ENCODE measurements at places on chromosomes 2 and 18.

- DNase-seq: no peak
Observed at GRCh38 chr2:134368009-134368817, 114.3 kb downstream of the MGAT5 start.

GRCh38 chr2:4029081-4029480 is 325.7 kb downstream of the DCDC2C start:
- no peak for DNase-seq

DNA sequence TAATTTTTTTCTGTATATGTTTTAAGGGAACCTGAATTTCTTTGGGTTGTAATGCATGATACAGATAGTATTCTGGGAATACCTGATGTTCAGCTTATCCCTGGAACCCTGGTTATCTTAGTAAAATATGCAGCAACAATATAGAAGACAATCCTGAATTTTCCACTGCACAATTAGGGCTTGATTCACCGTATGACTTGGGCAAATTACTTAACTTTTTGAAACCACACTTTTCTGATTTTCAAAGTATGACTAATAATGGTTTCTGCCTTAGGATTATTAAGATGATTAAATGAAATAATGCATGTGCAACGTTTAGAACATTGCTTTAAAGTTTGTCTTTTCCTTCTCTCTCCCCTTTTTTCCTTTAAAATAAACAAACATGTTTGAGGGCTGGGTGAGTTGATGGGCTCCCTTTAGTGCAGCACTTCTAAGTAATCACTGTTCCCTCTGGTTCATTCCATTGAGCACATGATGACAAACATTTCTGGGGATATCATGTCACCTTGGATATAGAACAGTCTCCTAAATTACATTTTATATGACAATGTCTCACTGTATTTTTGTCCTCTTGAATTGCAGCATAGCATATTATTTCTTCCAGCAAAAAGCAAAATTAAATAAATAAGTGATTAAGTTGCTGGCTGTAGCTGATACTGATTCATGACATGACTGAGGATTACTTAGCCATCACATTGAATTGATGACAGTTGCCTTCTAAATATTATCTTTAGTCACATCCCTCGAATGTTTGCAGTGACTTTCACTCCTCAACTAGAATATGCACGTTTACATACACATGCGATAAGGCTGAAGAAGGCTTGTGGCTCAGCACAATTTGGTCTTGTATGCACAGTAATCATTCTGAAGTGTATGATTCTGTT is 254.5 kb downstream of the NEDD4L start:
- DNase-seq: no peak

- no peak for DNase-seq
Observed at GRCh38 chr2:143123911-143124310, 5.3 kb upstream of the ARHGAP15 start.

DNA sequence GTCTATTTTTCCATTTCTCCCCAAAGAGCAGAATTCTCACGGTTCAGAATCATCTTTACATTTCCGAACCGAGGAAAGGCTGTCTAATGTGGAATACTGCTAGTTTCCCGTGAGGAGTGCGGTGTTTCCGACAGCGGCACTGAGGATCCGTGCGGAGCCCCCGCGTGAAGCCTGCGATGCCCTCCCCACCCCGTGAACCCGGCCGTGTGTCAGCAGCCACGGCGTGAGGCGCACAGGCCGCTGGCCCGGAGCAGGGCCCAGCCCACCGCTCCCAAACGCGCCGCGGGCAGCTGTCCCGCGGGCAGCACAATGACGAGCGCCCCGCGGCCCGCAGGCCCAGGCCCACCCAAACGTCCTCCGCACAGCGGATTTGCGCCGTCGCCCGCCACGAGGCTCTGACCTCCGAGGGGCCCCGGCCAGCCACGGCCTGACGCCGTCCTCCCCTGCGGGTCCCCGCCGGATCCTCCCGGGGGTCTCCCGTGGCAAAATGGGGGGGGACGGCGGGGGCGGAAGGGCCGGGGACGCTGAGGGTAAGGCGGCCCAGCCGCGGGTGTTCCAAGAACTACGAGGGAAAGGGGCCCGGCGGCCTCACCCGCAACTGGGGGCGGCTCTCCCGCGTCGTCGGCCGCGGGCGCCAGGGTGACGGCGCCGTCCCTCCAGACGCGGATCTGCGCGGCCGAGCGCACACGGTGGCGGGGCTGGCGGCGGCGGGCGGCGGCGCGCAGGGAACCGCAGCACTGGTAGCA is 796 bp downstream of the SPIRE1 start:
- no peak for DNase-seq

DNA sequence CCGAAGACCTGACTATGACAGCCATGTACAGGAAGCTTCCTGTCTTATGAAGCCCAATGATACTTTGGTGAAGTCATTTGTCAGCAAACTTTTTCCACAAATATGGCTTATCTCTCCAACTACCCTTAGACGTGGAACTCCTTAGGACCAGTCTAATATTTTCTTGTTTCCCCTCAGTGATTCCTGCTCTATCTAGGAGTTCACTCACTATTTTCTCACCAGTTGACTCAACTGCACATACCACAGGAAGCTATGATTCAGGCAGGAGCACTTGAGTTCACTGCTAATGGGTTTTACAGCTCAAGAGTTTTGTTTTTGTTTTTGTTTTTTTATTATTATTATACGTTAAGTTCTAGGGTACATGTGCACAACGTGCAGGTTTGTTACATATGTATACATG is 109.3 kb downstream of the ANTXR1 start:
- DNase-seq: no peak
